ENCODE measurements at places on chromosomes 1 and 21.

GRCh38 chr1:15949453-15950245, 26.3 kb downstream of the ZBTB17 start:
- H3K27ac ChIP-seq = peak overlapping the region; percentile 40
- DNase-seq = no peak
- no peak overlapping the region for H3K4me3 ChIP-seq
- peaks cover 4% of the 10 kb centered on the region for H3K4me1 ChIP-seq
- H3K36me3 ChIP-seq = peaks cover 33% of the 10 kb centered on the region

- no peaks in the 10 kb centered on the region for H3K4me1 ChIP-seq
- H3K4me3 ChIP-seq = no peak overlapping the region
- no peaks in the 10 kb centered on the region for H3K36me3 ChIP-seq
- H3K27ac ChIP-seq = no peak overlapping the region
- DNase-seq = no peak
Observed at GRCh38 chr1:85850238-85850637, 142.0 kb upstream of the ZNHIT6 start.

DNA sequence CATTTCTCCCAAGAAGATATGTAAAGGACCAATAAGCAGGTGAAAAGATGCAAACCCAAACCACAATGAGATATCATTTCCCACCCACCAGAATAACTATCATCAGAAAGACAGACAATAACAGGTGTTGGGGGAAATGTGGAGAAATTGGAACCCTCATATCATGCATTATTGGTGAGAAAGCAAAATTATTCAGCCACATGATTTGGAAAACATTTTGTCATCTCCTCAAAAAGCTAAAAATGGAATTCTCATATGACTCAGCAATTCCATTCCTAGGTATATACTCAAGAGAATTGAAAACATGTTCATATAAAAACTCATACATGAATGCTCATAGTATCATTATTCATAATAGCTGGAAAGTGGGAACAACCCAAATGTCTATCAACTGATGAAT, 25.1 kb upstream of the RNF186 start:
- no peaks in the 10 kb centered on the region for H3K4me1 ChIP-seq
- DNase-seq = no peak
- H3K27ac ChIP-seq = no peak overlapping the region
- H3K36me3 ChIP-seq = no peaks in the 10 kb centered on the region
- no peak overlapping the region for H3K4me3 ChIP-seq
- no peaks in the 10 kb centered on the region for H3K27me3 ChIP-seq

GRCh38 chr1:231512147-231512698, 16.2 kb upstream of the TSNAX start:
- H3K4me3 ChIP-seq = no peak overlapping the region
- H3K27me3 ChIP-seq = no peaks in the 10 kb centered on the region
- DNase-seq = no peak
- H3K36me3 ChIP-seq = no peaks in the 10 kb centered on the region
- H3K4me1 ChIP-seq = no peaks in the 10 kb centered on the region

GRCh38 chr1:83742446-83742845, 256.5 kb downstream of the TTLL7 start:
- no peak for DNase-seq
- no peak overlapping the region for H3K27ac ChIP-seq
- no peaks in the 10 kb centered on the region for H3K36me3 ChIP-seq

DNA sequence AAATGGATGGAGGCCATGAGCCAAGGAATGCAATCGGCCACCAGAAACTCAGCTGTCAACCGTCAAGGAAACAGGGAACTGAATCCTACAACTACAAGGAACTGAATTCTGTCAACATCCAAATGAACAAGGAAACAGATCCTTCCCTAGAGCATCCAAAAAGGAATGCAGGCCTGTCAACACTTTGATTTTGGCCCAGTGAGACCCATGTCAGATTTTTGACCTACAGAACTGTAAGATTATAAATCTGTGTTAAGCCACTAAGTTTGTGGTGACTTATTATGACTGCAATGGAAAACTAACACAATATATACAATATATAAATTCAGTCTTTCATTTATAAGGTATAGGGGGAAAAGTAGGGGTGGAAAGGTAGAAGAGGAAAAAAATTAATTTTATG, 55.3 kb downstream of the SHCBP1L start:
- no peaks in the 10 kb centered on the region for H3K4me1 ChIP-seq
- no peak overlapping the region for H3K27ac ChIP-seq
- no peaks in the 10 kb centered on the region for H3K27me3 ChIP-seq

DNA sequence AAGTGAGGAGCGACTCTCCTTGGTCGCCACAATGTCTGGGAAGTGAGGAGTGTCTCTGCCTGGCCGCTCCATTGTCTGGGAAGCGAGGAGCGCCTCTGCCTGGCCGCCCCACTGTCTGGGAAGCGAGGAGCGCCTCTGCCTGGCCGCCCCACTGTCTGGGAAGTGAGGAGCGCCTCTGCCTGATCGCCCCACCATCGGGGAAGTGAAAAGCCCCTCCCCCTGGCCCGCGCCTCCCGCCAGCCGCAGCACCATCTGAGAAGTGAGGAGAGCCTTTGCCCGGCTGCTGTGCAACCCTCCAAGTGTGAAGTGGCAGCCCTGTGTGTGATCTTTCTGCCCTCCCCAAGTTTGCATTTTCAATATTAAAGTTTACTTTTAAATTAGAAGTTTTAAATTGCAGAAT, 95.0 kb upstream of the PPP2R5A start:
- no peaks in the 10 kb centered on the region for H3K36me3 ChIP-seq
- no peaks in the 10 kb centered on the region for H3K27me3 ChIP-seq
- H3K4me3 ChIP-seq = no peak overlapping the region
- no peak for DNase-seq
- no peak overlapping the region for H3K27ac ChIP-seq

- peaks cover 2% of the 10 kb centered on the region for H3K27me3 ChIP-seq
- no peak for DNase-seq
- H3K4me3 ChIP-seq = no peak overlapping the region
- no peak overlapping the region for H3K27ac ChIP-seq
- no peaks in the 10 kb centered on the region for H3K4me1 ChIP-seq
- H3K36me3 ChIP-seq = no peaks in the 10 kb centered on the region
Observed at GRCh38 chr1:157370698-157371097, 181.6 kb downstream of the FCRL5 start.

- no peaks in the 10 kb centered on the region for H3K36me3 ChIP-seq
- no peaks in the 10 kb centered on the region for H3K4me1 ChIP-seq
- no peak for DNase-seq
- no peak overlapping the region for H3K27ac ChIP-seq
- no peak overlapping the region for H3K4me3 ChIP-seq
Observed at GRCh38 chr1:3707298-3707938, 44.8 kb upstream of the CCDC27 start.

DNA sequence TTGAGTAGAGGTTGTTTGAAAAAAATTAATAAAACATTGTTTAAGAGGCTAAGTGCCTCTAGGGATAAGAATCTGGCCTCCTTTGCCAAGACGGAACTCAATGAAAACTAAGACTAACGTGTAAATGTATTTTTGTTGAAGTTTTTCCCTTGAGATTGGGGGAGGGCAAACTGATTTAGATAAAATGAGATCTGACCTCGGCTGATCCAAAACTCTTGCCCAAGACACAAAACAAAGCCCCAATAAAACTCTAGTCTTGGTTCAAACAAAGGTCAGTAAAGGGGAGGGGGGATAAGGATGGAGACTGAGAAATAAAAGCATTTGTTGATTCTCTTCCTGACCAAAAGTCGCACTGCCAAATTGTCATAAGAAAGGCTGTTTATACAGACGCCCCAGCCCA, 134.8 kb upstream of the DPT start:
- H3K36me3 ChIP-seq = no peaks in the 10 kb centered on the region
- no peak for DNase-seq
- H3K4me1 ChIP-seq = no peaks in the 10 kb centered on the region
- H3K27ac ChIP-seq = no peak overlapping the region
- H3K4me3 ChIP-seq = no peak overlapping the region

- DNase-seq = no peak
- no peaks in the 10 kb centered on the region for H3K27me3 ChIP-seq
- H3K36me3 ChIP-seq = no peaks in the 10 kb centered on the region
- H3K4me1 ChIP-seq = no peaks in the 10 kb centered on the region
- no peak overlapping the region for H3K27ac ChIP-seq
Observed at GRCh38 chr1:73820843-73821242, 377.1 kb downstream of the LRRIQ3 start.

- no peaks in the 10 kb centered on the region for H3K27me3 ChIP-seq
- no peak overlapping the region for H3K27ac ChIP-seq
- no peak overlapping the region for H3K4me3 ChIP-seq
- H3K36me3 ChIP-seq = no peaks in the 10 kb centered on the region
- H3K4me1 ChIP-seq = no peaks in the 10 kb centered on the region
Observed at GRCh38 chr21:35563885-35564451, 496.4 kb downstream of the SETD4 start.

DNA sequence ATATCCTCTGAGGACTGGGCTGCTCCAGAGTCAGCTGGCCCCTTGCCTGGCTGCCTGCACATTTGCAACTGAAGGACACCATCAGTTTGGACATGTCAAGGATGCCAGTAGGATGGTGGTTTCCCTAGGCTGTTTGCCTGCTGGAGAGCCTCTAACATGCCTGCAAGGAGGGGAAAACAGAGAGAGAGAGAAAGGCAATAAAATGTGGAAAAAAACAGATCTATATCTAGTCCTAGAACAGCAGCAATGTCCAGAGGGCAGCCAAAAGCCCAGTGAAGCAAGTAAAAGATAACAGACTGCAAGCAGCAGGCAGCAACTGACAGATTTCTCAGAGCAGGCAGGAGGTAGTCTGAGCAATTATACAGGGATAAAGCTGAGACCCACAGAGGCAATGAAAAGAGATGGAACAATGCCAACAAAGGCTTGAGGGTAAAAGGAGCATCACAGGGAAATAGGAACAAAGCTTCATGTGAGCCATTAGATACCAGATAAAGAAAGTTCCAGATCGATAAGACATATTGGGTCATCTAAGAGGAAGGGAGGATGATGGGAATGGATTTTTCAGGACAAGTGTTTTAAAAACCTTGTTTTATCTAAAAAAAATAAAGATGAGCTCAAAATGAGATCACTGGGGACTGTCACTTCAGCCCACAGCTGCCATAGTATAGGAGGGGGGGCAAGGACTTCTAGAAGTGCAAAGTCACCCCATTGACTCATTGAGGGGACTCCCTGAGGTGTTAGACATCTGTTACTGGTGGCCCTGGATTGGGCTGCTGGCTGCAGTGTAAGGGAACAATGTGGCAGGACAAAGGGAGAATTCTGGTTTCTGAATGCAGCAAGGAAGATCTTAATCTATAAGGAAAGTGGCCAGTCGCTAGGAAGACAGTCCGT, 38.6 kb upstream of the GADD45A start:
- no peaks in the 10 kb centered on the region for H3K36me3 ChIP-seq
- DNase-seq = no peak
- no peaks in the 10 kb centered on the region for H3K27me3 ChIP-seq
- peak overlapping the region; percentile 88 for H3K27ac ChIP-seq

DNA sequence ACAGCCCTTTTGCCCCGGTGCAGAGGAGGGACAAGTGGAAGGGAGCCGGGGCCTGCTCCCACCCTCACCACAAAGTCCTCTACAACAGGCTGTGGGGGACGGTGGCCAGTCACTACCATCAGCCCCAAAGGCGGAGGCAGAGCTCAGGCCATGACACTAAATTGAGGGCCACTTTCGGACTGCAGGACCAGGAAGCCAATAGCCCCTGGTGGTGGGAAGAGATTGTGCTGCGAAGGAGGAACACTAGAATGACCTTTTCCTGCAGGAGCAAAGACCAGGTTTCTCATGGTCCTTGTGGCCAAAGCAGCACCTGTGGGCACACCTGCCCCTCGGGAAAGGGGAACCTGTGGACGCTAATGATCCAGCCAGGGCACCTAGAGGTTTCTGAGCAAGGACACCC, 30.3 kb downstream of the ACTA1 start:
- peaks cover 12% of the 10 kb centered on the region for H3K27me3 ChIP-seq
- no peaks in the 10 kb centered on the region for H3K36me3 ChIP-seq
- H3K4me1 ChIP-seq = peaks cover 4% of the 10 kb centered on the region

GRCh38 chr21:43812957-43813655, 23.7 kb downstream of the RRP1 start:
- no peak overlapping the region for H3K4me3 ChIP-seq
- no peaks in the 10 kb centered on the region for H3K27me3 ChIP-seq
- H3K36me3 ChIP-seq = no peaks in the 10 kb centered on the region
- no peak for DNase-seq
- H3K27ac ChIP-seq = no peak overlapping the region

GRCh38 chr1:185608177-185608576, 126.0 kb upstream of the HMCN1 start:
- H3K36me3 ChIP-seq = no peaks in the 10 kb centered on the region
- H3K4me3 ChIP-seq = no peak overlapping the region
- H3K27ac ChIP-seq = no peak overlapping the region
- no peak for DNase-seq
- no peaks in the 10 kb centered on the region for H3K27me3 ChIP-seq

GRCh38 chr21:16028941-16029464, 299.2 kb downstream of the USP25 start:
- DNase-seq = no peak
- no peaks in the 10 kb centered on the region for H3K4me1 ChIP-seq
- H3K27ac ChIP-seq = no peak overlapping the region
- no peaks in the 10 kb centered on the region for H3K27me3 ChIP-seq

DNA sequence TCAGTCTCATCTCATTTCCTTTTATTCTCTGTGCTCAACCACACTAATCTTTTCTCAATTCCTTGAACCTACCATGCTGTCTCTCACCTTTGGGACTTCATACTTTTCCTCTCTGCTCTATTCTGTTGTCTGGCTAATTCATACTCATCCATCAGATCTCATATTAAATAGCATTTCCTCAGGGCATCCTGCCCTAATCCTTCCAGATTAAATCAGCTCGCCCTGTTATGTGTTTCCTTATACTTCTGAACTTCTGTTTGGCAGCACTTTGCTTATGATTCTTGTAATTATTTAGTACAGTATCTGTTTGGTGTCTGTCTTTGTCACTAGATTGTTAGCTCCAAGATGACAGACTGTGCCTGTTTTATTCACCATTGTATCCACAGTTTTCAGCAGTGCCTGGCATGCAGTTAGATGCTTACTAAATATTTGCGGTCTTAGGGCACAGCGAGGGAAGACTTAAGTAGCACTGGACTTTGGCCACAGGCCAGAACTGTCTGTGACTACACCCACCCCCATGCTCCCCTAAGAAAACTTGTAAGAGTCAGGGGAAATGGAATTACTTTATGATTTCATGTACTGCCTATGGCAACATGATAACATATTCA, 9.9 kb upstream of the CAP1 start:
- H3K4me1 ChIP-seq = peaks cover 4% of the 10 kb centered on the region
- H3K27ac ChIP-seq = no peak overlapping the region
- no peaks in the 10 kb centered on the region for H3K36me3 ChIP-seq
- H3K4me3 ChIP-seq = no peak overlapping the region
- H3K27me3 ChIP-seq = no peaks in the 10 kb centered on the region
- no peak for DNase-seq

GRCh38 chr1:86758570-86758969, 54.2 kb downstream of the SH3GLB1 start:
- no peak for DNase-seq
- no peaks in the 10 kb centered on the region for H3K27me3 ChIP-seq
- no peaks in the 10 kb centered on the region for H3K36me3 ChIP-seq
- H3K27ac ChIP-seq = no peak overlapping the region

GRCh38 chr1:17642169-17642568, 102.7 kb downstream of the ARHGEF10L start:
- no peaks in the 10 kb centered on the region for H3K4me1 ChIP-seq
- H3K36me3 ChIP-seq = peaks cover 26% of the 10 kb centered on the region
- H3K27me3 ChIP-seq = no peaks in the 10 kb centered on the region
